ENCODE measurements at places on chromosomes 3 and 15.
A peak's percentile ranks its signal among the peaks of the same experiment; 100 is the strongest.

- DNase-seq = peak; percentile 25
Observed at GRCh38 chr3:134197681-134198261, 52.9 kb downstream of the RYK start.

DNA sequence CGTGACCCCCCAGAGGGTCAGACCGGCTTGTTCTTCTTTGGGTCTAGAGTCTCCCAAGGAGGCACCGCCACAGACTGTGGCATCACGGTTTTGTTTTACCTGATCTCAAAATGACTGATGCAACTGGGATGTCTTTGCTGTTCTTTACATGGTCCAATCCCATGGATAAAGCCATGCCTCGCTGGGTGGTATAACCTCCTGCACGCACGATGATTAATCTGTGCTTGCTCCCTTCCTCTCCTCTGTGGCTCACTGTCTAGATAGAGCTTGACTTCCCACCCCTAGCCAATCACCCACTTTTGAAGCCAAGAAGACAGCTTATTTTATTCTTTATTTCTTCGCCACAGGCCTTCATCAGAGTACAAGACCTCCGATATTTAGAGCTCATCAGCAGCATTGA lies 36.6 kb upstream of the RHO start:
- DNase-seq = no peak

DNA sequence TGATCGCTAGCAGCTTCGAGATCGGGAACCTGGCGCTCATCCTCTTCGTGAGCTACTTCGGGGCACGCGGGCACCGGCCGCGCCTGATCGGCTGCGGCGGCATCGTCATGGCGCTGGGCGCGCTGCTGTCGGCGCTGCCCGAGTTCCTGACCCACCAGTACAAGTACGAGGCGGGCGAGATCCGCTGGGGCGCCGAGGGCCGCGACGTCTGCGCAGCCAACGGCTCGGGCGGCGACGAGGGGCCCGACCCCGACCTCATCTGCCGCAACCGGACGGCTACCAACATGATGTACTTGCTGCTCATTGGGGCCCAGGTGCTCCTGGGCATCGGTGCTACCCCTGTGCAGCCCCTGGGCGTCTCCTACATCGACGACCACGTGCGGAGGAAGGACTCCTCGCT lies 62.5 kb downstream of the SLCO3A1 start:
- no peak for DNase-seq

DNA sequence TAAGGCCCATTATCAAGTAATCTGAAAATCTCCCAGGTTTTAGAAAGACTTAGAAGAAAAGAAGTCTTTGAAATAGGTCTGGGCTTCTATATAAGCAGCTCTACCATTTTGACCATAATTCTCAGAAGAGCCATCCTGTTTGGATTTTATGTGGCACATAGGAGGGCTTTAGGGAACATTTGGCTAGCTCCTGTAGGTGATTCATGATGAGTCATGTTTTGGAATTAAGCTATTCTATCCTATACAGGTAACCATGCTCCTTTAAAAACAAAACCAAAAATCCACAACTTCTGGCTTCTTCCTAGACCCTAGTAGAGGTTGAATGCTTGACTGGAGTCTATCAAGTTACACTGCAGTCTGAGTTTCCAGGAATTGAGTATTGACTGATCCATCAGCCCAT lies 8.9 kb downstream of the SST start:
- DNase-seq = no peak

- DNase-seq = no peak
Observed at GRCh38 chr15:70605606-70606410, 157.6 kb downstream of the UACA start.

- no peak for DNase-seq
Observed at GRCh38 chr3:58679974-58680666, 13.5 kb upstream of the FAM3D start.

- DNase-seq = no peak
Observed at GRCh38 chr15:94057305-94057704, 174.1 kb upstream of the MCTP2 start.

DNA sequence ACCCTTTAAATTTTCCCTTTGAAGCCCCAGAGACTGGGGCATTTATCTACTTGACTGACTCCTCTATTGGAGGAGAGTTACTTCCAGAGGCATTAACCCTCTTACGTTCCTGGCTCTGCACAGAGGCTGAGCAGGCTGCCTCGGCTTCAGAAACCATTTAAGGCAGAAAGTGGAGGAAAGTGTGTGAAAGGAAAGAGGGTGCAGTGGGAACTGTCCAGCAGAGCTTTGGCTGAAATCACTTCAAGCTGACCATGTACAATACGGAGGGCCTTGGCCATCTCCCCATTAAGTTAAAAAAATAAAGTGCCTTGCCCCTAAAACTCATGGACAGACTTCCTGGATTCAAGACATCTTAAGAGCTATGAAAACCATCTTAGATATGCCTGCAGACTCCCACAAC lies 238.7 kb downstream of the SV2B start:
- DNase-seq = peak; percentile 42

- no peak for DNase-seq
Observed at GRCh38 chr3:14959359-14959943, 12.1 kb downstream of the NR2C2 start.

DNA sequence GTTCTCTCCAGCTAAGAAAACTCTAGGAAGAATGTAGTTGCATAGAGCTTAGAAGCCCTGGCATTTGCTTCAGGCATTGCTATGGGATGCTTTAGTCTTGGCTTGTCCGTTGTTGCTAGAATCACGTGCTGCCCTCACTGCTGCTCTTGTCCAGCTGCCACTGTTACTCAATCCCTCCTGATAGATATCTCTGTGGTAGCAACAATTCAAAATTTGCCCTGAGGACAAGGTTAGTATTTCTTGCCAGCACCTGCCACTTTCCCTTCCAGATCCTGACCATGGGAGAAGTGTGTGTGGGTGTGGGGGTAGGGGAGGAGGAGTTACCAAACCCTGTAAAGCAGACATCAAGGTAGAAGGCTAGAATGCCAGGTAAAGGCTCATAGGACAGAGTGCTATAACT lies 113.8 kb downstream of the PPM1L start:
- no peak for DNase-seq

DNA sequence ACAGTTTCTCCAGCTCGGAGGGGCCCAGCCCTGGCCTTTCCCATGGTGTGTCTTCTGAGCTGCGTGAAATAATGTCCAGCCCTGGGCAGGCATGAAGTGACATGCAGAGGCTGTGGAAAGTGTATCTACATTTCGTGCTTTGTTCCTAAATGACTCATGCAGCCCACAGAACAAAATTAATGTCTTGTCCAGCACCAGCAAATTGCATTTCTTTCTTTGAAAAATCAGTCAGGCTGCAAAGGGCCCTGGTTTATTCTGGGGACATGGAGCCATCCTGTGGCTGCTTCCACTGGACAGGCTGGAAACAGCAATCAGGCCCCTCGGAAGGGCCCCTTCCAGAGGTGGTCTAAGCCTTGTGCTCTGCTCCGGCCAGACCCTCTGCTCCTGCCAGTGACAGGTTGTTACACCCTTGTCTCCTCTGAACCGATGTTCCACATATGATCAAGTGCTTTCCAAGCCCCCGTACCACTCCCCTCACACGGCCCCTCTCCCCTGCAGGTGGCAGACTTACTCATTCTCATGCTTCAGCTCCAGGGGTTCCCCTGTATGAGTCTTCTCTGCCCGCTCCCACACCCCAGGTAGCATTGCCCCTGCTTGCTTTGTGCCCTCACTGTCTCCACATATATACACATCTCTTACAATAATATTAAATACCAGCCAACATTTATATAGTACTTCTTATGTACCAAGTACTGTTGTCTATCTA lies 33.7 kb downstream of the CRYGS start:
- no peak for DNase-seq

DNA sequence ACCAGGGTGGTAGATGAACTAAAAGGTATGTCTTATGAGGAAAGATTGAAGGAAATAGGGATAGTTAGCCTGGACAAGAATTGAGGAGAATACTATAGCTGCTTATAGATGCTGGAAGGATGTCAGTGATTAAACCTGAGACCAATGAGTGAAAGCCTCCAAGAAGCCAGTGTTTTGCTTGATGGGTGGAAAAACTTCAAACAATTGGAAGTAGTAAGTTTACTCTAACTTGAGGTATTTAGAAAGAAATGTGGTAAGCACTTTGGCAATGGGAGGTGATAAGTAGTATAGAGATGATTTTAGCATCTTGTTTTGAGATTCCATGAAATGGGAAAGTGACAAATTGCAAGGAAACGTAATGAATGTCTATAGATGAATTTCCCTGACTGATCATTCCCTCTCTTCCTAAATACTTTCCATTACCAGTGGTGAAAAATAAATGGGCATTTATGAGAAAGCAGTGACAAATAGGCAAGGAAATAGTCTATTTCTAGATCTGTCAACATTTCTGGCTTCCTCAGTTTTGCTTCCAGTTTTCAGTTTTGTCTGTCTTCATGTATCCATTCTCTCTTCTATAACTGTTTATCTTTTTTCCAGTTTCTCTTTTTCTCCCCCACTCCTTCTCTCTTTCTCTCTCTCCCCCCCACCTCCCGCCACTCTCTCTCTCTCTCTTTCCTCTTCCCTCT lies 19.2 kb downstream of the SLC15A2 start:
- DNase-seq = no peak

DNA sequence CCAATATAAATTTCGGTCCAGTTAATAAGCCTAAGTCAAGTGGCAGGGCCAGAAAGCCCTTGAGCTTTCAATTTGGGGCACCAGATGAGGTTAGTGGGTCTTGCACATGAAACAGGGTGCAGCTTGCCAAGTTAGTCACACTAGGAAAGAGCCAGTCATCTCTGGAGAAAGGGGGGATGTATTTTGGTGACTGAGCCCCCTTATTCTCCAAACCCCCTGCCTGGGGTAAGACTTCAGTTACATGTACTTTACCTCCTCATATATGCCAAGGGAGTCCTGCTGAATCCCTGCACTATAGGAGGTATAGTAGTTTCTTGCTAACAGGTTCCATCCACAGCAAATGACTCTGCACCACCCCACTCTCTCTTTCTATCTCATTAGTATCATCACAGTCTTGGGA lies 62.7 kb downstream of the TIGIT start:
- no peak for DNase-seq

- DNase-seq = no peak
Observed at GRCh38 chr15:25715536-25716413, 147.4 kb downstream of the ATP10A start.

GRCh38 chr15:56732135-56732885 lies 999 bp downstream of the ZNF280D start:
- no peak for DNase-seq

DNA sequence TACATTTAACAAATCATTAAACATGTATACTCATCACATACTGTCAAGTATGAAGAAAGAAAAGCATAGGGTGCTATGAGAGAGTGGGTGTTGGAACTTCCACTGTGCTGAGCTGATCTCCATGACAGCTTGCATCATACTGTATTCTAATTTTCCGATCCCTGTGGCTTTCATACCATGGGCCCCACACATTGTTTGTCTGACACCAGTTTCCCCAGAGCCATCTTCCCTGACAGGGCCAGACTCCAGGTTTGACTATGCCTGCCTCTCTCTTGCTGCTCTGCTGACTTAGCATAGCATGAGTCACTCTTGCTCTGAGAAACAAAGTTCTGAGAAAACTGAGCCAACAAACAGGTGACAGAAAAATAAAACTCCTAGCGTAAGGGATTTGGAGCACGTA lies 37.0 kb upstream of the CASR start:
- DNase-seq = no peak

DNA sequence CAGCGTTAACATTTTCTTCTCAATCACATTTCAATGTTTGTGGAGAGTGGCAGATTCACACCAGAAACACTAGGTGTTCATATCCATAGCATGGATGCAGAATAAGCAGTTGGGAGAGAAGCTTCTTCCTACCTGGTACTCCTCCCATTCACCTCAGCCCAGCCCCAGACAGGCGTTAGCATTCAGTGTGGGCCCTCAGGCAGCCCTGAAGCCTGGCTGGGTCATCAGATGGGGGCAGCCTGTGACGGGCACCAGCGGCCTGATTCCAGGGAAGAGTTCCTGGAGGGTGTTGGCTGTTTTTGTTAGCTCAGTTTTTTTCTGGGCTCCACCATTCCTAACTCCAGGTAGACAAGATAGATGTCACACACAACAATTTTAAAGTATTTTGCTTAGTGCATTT lies 31.1 kb downstream of the APH1B start:
- no peak for DNase-seq

DNA sequence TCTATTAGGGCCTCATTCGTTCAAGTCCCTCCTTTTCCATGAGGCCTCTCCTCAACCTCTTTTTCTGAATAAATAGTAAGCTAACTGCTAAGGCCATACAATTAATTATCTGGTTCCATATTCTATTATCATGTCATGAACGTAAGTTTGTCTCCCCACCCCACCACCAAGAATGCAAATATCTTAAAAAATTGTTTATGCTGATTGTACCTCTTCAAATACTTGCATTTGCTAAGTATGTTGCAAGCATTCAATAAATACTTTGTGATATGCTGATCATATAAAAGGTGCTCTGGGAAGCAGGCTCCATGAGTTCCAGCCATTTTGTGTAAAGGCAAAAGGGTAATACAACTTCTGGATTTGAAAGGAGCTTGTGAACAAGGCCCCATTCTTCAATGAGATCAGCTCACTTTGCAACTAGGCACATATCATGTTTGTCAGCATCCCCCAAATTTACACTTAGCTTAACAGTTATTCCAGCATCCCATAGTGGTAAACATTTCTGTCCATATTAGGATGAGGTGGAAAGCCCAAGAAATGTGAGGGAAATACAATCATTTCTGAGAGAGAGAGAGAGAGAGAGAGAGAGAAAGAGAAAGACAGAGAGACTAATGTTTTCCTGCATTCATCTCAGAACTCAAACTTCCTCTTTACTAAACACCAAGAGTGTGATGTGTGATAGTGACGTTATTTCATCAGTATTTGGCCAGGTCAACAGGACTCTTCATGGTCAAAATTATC lies 33.2 kb downstream of the SLC12A8 start:
- no peak for DNase-seq

DNA sequence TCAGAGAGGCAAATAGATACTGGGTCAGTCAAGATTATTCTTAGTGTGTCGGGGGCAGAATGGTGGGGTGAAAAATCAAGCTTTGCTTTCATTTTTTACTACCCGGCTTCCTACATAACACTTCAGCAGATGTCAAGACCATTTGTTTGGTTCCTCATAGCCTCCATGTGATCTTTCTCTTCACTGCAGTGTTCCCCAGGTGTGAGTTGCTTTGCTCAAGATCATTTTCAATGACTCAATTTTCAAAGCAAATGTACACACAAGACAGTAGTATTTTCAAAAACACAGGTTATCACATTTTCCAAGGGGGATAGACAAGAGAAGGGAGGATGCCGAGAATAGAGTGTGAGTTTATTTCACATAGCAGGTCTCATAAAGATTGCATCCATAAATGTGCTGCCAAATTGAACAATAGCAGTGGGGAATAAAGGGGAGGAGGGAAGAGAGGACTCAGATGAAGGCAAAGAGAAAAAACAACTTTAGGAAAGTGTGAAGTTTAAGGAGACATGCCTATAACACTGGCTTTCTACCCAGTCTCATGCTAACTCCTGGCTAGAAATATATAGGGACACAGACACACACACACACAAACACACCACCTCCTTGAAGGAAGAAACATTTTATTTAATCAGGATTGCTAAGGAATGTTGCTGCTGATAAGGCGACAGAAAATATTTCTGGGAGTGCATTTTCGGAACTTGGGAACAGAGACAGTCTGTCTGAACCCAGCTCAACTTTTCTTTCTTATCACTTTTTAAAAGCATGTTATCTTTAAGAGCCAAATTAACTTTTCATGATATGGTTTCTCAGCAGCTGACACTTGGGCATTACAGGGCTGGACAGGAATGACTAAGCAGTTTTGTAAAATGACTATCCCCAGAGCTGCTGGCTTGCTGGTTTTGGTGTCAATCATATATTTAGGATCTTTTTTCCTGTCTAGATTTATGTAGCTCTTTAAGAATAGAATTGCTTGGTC lies 402.4 kb downstream of the RBMS3 start:
- DNase-seq = no peak

GRCh38 chr3:102089239-102089638 lies 239.9 kb downstream of the NFKBIZ start:
- DNase-seq = no peak

Measured in NT2/D1 (cell line).